Activated effector memory CD4-positive, alpha-beta T cell treated with Interleukin-2 at 50 U/mL for 16 hours (primary cell): ENCODE measurements at places on chromosomes 11 and 22.

GRCh38 chr11:61375761-61376108 lies 13.6 kb downstream of the TMEM138 start:
- no peak for DNase-seq

- no peak for DNase-seq
Observed at GRCh38 chr22:31271485-31271884, 20.8 kb downstream of the PIK3IP1 start.

GRCh38 chr11:12542186-12542935 lies 131.9 kb upstream of the TEAD1 start:
- no peak for DNase-seq

DNA sequence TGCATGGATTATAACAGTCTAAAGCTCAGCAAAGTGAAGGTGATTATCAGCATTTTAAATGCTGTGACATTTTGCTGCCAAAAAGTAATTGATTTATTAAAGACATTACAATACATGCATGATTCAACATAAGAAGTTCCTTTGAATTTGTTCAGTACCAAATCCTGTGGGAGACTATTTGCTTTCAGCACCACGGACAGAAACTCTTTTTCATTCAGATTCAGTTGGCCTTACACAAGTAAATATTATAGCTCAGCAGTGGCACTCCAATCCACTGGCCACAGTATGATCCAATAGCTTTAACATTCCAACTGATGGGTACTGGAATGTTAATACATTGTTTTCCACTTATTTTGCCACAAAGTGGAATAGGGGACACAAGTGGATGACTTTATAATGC lies 806.7 kb downstream of the NTM start:
- DNase-seq = no peak

- no peak for DNase-seq
Observed at GRCh38 chr11:789943-790342, at the start of gene CEND1. CEND1 (minus strand) TSS chr11:790090; CDS start chr11:788576, 1,514 bp downstream.

DNA sequence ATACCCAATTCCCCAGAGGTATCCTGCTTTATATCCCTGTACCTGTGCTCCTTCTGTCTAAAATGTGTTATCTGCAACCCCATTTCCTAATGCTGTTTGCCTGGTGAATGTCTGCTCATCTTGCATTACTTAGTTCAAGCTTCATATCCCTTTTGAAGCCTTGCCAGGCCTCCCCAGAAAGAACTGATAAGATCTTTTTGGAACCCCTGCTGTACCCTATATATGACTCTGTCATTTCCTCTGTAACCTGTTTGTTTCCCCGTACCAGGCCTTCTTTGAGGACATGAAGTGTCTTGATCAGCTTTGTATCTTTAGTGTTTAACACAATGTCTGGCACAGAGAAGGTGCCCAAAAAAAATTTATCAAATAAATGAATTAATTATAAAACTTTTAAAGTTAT lies 77.6 kb downstream of the LIF start:
- no peak for DNase-seq

- DNase-seq = no peak
Observed at GRCh38 chr11:34656062-34656720, 35.3 kb downstream of the EHF start.

DNA sequence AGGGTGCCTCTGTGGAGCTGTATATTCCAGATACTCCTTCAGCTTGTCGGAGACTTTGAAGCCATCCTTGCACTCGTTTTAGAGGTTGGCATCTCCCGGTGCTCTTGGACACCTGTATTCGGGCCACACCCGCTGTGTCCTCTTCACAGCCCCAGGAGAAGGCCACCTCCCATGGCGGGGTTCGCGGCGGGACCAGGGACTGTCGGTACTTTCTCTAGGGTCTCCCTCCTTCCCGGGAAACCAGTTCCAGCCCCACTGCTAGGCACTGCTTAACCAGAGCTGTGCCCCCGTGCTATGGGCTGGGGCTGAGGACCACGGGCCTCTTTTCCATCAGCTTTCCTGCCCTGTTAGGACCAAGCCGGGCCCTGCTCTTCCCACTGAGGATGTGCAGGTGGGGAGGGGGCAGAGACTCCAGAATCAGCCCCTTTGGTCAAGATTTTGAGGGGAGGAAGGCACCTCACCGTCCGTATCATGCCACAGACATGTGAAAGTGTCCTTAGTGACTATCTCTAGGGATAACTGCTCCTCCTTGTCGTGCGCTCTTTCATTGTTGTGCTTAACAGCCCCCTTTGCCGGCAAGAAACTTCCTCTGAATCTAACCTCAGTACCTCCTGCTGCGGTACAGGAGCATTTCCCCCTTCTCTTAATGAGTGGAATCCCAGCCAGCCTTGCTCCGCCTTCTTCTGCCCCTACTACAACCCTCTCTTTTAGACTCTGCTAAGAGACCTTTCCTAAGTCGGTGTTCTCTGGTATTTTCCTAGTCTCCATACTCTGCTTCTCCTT lies 1.2 kb upstream of the B3GAT1 start:
- no peak for DNase-seq

DNA sequence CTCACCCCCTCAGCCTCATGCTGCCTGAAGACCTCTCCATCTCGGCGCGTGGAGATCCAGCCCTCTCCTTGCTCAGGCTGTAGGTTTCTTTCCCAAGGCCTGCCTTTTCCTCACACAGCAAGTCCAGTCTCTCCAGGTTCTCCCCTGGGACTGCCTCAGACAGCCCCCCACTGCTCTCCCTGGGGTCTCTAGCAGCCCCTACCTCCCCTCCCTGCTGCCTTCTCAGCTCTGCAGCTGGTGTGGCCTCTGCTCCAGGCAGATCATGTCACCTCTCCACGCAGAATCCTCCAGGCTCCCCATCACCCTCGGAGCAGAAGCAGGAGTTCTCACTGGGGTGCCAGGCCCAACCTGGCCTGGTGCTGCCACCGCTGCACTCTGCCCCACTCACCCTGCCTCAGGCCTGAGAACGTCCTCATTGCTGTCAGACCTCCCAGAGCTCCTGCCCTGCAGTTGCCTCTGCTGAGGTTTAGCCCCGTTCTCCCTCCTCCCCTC lies 15.2 kb downstream of the SMARCB1 start:
- DNase-seq = no peak

GRCh38 chr11:94283678-94284077 lies 20.7 kb upstream of the IZUMO1R start:
- no peak for DNase-seq

GRCh38 chr22:25146307-25146706 lies 53.4 kb upstream of the CRYBB3 start:
- no peak for DNase-seq

DNA sequence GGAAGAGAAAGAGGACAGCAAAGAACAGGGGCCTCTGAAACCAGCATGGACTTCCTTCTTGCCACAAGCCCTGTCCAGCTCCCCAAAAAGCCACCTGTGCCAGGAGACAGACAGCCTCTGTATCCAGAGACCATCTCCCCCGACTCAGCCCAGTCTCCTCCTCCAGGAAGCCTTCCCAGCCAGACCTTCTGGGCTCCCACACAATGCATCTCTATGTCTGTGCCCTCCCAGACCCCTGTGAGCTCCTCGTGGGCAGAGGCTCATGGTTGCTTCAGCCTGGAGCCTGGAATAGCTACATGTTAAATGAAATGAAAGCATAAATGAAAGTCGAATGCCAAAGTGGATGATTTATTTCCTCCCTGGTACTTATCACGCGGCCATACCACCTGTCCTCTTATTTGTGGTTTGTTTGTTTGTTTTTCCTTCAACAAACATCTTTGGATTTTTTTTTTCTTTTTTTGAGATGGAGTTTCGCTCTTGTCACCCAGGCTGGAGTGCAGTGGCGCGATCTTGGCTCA lies 7.3 kb upstream of the ARAP1 start:
- DNase-seq = no peak

- DNase-seq = no peak
Observed at GRCh38 chr11:127106938-127107337, 106.4 kb upstream of the KIRREL3 start.

DNA sequence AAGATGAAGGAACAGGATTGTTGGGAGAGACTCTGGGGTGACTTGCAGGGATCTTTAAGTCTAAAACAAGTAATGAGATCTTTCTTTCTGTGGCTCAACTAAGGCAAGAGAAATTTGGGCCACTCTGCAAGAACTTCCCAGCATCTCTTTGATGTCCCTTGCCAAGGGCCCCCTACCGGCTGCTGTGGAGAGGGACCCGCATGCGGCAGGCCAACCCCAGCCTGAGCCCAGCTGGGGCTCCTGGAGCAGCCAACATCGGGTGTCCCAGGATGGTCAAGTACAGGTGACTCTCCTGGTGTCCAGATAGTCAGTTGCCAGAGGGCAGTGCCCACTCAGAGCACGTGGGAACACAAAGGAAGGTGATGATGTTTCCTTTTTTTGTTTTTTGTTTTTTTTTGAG lies 363.2 kb downstream of the TBC1D22A start:
- no peak for DNase-seq

- DNase-seq = no peak
Observed at GRCh38 chr11:44033411-44033850, 14.3 kb upstream of the ACCSL start.

DNA sequence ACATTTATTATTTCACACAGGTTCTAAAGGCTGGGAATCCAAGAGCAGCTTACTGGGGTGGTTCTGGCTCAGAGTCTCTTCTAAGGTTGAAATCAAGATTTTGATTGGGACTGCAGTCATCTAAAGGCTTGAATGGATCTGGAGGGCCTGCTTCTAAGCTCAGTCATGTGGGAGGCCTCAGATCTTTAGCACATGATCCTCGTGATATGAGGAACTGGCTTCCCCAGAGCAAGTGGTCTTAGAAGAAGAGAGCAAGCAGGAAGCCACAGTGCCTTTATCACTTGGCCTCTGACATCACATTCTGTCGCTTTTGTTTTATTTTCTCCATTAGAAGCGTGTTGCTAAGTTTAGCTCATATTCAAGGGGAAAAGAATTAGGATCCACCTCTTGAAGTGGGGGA lies 88.9 kb downstream of the ARFGAP2 start:
- DNase-seq = no peak

DNA sequence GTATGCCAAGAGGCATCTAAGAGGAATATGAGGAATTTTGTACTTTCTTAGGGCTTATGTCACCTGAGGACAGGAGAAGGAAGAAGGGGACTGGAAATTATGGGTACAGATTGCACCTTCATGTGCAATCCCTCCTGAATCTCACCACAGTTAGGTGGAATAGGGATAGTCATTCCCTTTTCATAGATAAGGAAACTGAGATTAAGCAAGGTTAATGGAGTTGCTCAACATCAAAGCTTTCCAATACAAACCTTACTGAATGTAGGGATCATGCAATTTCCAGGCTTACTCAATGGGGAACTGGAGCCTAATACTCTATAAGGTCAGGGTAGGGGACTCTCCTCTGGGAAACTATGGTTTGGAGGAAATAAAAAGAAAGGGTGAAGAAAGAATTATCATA lies 133.0 kb downstream of the C11orf87 start:
- DNase-seq = no peak

- DNase-seq = no peak
Observed at GRCh38 chr11:108734283-108734682, 69.4 kb downstream of the DDX10 start.

DNA sequence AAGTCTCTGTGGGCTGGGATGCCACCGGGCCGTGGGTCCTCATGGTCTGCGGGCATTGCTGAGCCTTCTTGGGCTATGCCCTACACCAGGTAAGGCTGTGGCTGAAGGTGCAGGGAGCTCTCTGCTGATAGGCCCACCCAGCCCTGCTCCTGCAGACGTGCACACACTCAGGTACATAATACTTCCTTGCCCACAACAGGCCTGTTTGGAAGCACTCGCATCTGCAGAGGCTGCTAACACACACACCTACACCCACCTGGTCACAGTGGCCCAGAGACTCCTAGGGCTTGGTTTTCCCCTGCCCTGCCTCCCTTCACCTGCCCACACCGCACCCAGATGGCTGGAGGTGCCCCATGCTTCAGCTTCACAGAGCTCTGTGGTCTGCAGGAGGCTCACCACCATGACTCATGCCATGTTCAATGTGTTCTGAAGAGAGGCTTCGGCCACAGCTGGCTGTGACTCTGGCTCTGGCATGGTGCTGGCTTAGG lies 72.8 kb upstream of the KCNQ1OT1 start:
- DNase-seq = peak; percentile 6

GRCh38 chr11:106193956-106194355 lies 116.5 kb downstream of the AASDHPPT start:
- no peak for DNase-seq

DNA sequence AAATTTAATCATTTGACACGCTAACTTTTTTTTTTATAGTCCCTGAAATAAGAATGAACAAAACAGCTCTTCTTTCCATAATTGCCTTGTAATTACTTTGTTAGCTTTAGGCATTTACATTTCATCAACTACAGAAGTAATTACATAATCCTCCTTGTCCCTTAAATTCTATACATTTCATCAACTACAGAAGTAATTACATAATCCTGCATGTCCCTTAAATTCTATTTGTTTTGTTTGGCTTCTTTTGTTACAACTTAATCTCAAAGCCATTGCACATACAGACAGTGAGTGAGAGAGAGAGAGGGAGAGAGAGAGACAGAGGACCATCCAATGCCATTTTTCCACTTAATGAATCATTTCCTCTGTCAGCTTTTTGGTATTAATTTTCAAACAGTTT lies 873.2 kb downstream of the METTL15 start:
- no peak for DNase-seq

- DNase-seq = no peak
Observed at GRCh38 chr11:57601297-57601696, 3.8 kb downstream of the SERPING1 start.

GRCh38 chr11:13140028-13140870 lies 131.1 kb downstream of the RASSF10 start:
- no peak for DNase-seq

GRCh38 chr11:116881143-116881542 lies 43.7 kb upstream of the APOA1 start:
- DNase-seq = no peak

GRCh38 chr22:38868886-38869381 lies 3.1 kb downstream of the CBX6 start:
- DNase-seq = peak; percentile 68

- DNase-seq = no peak
Observed at GRCh38 chr11:98180511-98180910, 840.2 kb upstream of the CNTN5 start.

DNA sequence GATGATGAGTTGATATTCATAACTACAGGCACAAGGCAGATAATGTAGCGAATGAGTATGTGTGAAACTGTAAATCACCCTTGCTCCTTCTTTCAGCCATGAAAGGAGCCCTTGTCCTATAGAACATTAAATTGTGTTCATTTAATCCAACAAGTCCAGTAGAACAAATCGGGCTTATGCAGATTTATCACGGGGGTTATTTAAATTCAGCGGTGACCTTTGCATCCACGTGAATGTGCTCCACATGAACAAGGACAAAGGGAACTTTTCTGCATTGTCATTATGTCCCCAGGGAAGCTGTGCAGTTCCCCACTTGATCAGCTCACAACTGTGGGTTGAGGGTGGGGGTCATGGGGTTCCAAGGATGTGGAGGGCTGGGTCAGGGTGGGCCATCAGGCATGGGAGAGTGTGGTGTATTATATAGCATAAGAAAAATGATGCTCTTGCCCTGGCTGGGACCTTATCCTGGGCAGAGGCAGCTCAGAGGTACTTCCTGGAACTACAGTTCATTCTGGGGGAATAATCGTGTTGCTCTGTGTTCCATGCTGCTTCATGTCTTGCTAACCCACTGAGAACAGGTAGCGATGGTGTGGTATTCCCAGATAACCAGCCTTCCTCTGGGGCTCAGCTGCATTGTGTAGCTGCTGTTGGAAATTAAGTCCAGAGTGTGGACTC lies 306.6 kb downstream of the FAT3 start:
- DNase-seq = no peak

- DNase-seq = no peak
Observed at GRCh38 chr11:76096552-76096951, 109.8 kb downstream of the WNT11 start.

GRCh38 chr22:21602579-21602978 lies 27.2 kb downstream of the YDJC start:
- no peak for DNase-seq
